ENCODE measurements at places on chromosomes 5 and 9.
A peak's percentile ranks its signal among the peaks of the same experiment; 100 is the strongest.

GRCh38 chr5:71601222-71602026, 14.3 kb downstream of the MCCC2 start:
- DNase-seq: no peak

DNA sequence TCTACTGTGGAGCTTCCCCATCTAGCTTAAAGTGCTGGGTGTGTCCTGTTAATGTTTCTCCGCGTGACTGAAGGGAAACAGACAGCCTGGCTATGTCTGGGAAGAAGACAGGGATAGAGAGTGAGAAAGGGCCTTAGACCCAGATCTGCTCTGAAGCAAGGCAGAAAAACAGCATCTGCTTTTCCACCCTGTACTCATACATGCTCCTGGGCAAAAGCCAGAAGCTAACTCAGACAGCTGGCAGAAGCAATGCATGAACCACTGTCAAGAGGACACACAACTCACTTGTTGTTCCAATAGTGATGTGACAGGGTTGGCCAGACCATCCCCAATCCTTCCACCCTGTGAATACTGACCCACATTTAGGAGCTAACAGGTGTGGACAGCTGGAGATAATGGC, 63.3 kb downstream of the DPYSL3 start:
- no peak for DNase-seq

- DNase-seq: no peak
Observed at GRCh38 chr9:91817493-91818224, 132.4 kb downstream of the ROR2 start.

GRCh38 chr9:133538851-133539833, 4.6 kb downstream of the ADAMTSL2 start:
- no peak for DNase-seq

- peak; percentile 70 for DNase-seq
Observed at GRCh38 chr9:122261469-122261881, 3.2 kb downstream of the RBM18 start.

DNA sequence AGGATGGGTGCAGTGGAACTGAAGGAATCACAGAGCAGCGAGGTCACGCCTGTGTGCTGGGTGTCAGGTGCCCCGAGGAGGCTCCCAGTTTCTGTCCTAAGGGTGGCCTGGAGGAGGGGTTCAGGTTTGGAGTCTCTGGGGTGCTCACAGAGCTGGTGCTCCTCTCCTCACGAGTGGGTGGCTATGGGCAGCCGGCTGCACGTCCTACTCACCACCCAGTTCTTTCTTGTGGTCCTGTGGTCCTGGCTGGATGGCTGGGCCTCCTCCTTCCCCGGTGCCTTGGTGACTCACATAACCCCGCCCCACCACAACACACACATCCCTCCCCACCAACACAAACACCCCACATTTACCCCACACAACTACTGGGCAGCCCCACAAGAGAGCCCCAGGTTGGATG, 9.9 kb upstream of the PTGS1 start:
- no peak for DNase-seq

GRCh38 chr5:59956130-59956783, 62.7 kb upstream of the PDE4D start:
- DNase-seq: no peak

GRCh38 chr9:35616681-35617459, 1.3 kb downstream of the CD72 start:
- DNase-seq: peak; percentile 89

DNA sequence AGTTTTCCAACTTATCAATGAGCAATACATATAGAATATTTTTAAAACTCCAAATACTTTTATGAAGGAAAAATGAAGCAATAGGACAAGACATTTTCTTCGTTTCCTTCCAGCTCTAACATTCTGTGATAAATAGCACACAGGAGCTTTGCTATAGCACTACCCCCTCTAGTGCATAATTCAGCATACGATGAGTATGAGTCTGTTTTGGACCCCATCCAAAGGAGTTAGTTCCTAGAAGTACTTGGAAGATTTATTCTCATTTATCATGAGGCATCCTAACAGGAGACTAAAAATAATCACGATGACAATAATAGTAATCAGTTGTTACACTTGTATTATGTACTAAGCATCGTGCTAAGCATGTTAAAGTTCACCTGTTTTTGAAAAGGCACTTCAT, 1061.3 kb upstream of the DMAC1 start:
- DNase-seq: no peak

DNA sequence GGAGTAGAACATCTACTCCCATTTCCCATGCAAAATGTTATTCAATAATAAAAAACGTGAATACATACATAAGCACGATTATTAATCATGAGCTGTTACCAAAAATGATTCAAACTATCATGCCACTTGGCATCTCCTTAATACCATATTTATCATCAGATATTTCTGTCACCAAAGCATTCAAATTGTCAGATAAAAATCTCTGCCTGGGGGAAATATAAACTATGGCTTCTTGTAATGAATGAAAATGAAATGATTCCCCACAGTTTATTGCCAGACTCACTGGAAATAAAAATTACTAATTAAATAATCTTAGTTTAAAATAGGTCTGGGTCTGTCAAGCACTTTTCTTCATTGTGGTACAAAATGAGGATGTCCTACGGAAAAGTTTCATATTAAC, 265.4 kb downstream of the EDIL3 start:
- DNase-seq: no peak

DNA sequence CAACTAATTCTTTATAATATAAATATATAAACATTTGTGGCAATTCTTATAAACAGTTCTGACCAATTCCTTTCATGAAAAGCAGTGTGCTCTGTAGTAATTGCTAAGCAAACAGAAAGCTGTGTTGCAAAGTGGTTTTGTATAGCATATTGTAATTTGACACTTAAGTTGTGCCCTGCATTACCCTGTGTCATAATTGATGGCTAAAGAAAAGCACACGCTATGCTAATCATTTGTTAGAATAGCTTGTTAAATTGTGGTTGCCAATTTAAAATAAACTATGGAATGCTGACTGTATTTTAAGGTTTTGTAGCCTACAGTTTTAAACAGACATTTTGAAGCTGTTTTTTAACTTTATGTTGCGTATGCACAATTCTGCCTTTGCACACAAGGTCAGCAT, 140.0 kb downstream of the PBX3 start:
- DNase-seq: no peak

- DNase-seq: no peak
Observed at GRCh38 chr5:155773680-155774079, 553.3 kb upstream of the SGCD start.

- DNase-seq: no peak
Observed at GRCh38 chr9:114607671-114608524, 3.2 kb upstream of the TMEM268 start.

DNA sequence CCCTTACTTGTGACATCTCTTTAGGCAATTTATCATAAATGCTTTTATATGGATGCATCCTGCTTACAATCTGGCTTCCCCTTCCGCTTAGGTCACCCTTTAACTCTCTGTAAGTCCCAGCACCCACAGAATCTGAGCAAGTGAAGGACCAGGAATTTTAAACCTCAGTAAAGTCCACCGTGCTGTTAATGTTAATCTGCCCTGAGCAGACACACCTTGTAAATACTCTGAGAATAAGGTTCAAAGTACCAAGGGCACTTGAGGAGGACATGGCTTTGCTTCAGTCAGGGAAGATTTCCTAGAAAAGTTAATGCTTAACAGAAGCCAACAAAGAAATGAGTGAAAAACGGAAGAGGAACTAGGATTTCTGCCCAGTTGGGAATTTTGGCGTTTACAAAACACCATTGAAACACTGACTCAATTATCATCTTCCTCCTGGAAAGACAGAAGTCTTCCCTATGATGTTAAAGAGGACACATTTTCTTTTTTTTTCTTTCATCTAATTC, 26.4 kb upstream of the TTC39B start:
- DNase-seq: no peak

- no peak for DNase-seq
Observed at GRCh38 chr5:135213466-135214239, 179.6 kb upstream of the PITX1 start.

GRCh38 chr5:158324236-158324635, 465.3 kb upstream of the CLINT1 start:
- no peak for DNase-seq

- DNase-seq: no peak
Observed at GRCh38 chr9:93958819-93959682, 3.9 kb upstream of the BARX1 start.

DNA sequence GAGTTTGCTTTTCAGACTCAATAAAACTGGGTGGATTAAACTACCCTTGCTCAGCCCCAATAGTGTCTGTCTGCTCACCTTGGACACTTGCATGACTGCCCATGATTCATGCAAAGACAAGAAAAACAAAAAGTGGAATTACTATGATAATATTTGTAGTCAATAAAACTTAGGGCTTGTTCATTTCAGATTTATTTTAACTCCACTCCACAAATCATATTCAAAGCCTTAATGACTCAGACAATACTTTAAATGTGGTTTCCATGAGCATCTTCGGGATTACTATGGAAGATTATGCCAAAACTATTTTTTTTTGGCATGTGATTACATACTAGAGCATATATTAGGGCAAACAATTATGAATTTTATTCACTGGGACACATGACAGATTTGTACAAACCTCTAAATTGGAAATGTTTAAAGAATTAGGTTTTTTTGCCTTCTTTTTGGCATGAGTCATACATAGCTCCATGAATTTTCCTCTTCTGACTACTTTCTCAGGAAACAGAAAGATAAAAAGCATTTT, 468.9 kb downstream of the ACTL7B start:
- no peak for DNase-seq

GRCh38 chr9:121297389-121297788, 29.4 kb downstream of the GSN start:
- DNase-seq: no peak

DNA sequence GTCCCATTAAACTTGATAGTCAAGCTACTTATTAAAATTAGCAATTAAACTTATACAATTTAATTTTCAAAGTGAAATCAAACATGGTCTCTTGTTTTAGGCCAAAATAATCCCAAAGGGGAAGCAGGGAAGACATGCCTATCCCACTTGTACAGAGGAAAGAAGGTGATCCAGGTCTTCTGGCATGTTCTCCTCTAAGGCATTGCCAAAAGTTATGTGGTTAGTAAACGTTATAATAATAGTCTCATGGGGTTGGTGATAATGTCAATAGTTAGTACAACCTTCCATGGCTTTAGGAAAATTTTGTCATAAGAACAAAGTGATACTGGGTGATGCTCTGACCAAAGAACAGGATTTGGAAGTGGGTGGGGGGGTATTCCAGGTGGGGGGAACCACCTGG, 52.8 kb downstream of the ROR2 start:
- DNase-seq: no peak

DNA sequence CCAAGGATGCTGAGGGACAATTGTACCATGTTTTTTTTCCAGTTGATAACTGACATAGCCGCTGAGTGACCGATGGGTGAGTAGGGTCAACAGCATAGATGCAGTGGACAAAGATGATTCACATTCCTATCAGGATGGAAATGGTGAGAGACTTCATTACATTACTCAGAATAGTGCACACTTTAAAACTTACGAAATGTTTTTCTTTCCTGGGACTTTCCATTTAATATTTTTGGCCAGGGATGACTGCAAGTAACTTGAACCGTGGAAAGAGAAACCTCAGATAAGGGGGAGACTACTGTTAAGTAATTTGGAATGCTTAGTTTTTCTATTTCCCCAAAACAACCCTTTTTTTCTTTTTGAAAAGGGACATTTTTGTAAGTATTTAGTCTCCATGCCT, 3.0 kb upstream of the TUSC1 start:
- no peak for DNase-seq

DNA sequence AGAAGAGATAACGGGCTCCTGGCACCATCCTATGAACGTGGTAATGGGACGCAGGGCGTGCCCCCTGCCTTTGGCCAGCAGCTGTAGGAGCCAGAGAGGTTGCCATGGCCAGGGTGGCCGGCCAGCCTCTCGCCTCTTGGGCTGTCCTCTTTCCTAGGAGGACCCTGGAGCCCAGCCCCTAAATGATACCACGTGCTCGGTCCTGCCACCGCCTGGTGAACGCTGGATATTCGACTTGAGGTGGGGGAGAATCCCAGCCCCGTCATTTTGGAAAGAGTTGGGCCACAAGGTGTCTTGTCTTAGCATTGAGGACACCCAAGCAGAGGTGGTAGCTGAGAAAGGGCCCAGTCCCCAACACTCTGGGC, 391 bp upstream of the NRG2 start:
- no peak for DNase-seq

GRCh38 chr9:123658792-123659191, 271.1 kb downstream of the DENND1A start:
- DNase-seq: no peak

GRCh38 chr9:127116088-127116726, 6.2 kb downstream of the ANGPTL2 start:
- no peak for DNase-seq

DNA sequence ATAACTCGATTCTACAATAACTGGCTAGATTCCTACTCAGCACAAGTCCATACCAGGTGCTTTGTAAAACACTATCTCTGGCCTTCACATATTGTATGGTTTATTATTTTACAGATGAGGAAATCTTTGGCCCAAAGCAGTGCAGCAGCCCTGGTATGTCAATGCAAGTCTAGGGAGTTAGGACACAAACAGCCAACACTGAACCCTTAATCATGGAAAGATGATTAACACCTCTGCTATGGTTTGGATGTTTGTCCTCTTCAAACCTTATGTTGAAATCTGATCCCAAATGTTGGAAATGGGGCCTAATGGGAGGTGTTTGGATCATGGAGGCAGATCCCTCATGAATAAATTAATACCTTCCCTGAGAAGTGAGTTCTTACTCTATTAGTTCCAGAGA, 76.6 kb downstream of the MAPKAP1 start:
- DNase-seq: no peak

- no peak for DNase-seq
Observed at GRCh38 chr5:10634050-10634449, 70.2 kb downstream of the ANKRD33B start.

DNA sequence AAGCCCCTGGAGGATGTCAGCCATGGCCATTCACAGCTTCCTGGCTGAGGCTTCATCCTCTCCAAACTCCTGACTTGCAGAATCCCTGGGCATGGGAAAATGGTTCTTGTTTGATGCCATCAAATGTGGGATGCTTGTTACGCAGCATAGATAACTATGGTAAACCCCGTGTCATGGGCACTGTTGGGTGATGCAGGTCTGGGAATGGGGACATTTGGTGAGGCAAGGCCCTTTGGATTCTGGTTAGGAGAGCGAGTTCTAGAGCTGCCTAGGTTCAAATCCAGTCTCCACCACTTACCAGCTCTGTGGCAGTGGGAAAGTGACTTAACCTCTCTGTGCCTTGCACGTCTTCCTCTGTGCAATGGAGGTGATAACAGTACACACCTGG, 41.7 kb upstream of the ANKRD33B start:
- DNase-seq: no peak

DNA sequence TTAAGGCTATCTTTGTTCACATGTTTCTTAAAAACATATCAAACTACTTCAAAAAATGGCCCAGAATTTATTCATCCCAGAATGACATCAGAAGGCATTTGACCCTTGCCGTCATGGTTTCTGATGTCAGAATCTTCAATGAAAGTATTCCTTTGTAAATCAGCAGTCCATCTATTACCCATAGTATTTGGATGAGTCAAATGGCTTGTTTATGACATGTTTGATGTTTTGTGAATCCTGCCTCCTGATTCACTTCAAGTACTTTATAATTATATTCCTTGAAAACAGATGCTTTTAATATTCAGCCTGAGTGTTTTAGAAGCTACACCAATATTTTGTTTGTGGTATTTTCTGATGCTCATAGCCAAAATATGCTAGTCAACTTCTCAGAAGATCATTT, 200.8 kb upstream of the MEF2C start:
- no peak for DNase-seq
